NCI-H526 (cell line): ENCODE measurements at places on chromosomes 11 and 22.
A peak's percentile ranks its signal among the peaks of the same experiment; 100 is the strongest.

- no peak for DNase-seq
These were observed 127.6 kb upstream of the BMAL1 start for GRCh38 chr11:13149991-13150390.

GRCh38 chr11:132050577-132051165 lies 680.3 kb downstream of the NTM start:
- no peak for DNase-seq

DNA sequence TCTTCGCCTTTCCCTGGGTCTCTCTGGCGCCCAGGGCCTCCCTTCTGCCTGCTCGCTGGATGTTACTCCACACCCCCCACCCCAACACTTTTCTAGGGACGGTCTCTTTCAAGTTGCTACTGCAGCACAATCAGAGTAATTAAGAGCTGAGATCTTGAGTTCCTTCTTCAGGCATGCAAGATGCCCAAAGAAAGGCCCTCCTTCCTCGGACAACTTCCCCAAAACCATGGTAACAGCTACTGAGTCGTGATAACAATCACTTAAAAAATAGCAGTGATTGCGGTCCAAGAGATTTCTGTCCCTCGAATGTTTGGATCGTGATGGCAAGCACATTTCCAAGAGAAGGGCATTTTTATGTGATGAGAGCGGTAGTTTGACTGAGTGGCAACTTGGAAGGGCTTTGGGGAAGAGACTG lies 638 bp upstream of the TENM4 start:
- DNase-seq = peak; percentile 54

GRCh38 chr11:34149786-34150185 lies 44.4 kb downstream of the NAT10 start:
- DNase-seq = peak; percentile 19

DNA sequence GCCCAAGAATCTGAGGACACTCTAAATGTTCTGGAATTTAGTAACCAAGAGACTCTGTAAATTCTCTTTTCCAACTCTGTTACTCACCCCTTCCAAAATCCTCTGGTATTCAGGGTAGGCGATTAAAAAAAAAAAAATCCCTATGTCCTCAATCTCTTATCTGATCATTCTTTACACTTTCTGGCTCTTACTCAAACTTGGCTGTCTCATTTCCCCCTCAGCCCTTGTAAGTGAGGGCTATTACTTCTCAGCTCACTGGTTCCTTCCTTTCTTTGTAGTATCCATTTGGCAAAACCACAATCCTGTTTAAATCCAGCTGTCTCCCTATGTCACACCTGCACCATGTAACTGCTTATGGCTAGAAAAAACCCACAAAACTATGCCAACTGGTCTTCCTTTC lies 12.7 kb upstream of the MSANTD2 start:
- DNase-seq = no peak
